ENCODE measurements at places on chromosomes 6 and 20.

DNA sequence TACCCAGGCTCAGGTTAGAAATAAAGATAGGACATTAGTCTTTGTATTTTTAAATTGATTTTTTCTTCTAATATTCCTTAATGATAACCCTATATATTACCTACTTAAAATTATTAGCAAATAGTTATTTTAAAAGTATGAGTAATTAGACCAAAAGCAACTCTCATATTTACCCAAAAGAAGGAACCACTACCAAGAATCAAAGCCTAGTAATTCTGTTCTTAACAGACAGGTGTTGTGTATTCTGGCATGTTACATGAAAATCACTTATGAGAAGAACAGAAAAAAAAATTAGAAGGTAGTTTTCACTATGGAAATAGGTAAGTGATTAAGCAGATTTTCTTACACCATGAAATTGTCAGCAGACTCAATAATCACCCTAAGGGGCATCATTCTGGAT, 105.1 kb downstream of the ATG5 start:
- no peak for DNase-seq

GRCh38 chr20:1209447-1210387, 6.5 kb downstream of the C20orf202 start:
- DNase-seq = no peak

DNA sequence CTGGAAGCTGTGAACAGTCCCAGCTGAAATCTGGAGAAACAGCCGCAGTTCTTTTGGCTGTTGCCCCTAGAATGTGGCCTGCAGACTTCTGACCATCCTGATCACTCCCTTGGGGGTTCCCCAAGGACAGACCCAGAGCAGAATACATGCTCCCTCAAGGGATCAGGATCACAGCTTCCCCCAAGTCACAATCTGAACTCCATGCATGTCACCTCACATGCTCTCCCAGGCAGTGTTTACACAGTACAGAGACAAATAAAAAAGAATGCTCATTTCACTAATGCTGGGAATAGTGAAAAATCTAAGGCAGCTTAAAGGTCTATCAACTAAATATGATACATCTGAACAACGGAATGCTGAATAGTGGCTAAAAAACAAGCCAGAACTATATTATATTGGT, 20.5 kb downstream of the SPAG4 start:
- no peak for DNase-seq

DNA sequence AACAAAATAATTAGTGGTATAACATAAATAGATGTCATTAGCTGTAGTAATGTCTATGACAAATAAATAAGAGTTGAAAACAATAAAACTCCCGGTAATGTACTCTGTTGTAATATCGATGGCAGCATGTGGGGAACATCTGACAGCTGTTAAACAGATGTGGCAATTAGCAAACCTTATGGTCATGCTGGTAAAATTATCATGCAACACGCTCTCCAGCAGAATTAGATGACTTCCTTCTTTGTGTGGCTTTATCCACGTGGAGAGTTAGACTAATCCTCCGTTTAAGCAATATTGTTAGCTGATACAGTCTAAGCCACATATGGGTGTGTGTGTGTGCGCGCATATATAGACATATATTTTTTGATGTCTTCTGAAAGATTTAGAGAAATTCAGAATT, 77.7 kb upstream of the ZFP64 start:
- no peak for DNase-seq

DNA sequence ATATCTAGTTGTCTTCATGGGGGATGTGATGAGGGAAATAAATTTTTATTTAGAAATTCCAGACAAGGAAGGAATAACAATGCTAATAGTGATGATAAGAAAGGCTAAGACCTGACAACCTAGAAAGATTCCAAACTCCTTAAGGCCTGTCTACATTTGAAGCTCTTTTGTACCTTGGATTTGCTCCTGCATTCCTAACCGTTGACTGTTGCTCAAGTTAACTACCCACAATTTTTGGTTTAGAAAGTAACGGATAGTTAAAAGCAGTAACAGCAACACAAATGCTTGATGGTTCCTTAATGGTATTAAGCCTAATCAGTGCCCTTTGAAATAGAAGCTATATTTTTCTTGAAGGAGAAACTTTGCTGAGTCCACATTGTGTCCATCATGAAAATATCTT, 52.9 kb downstream of the TRMT11 start:
- DNase-seq = no peak

DNA sequence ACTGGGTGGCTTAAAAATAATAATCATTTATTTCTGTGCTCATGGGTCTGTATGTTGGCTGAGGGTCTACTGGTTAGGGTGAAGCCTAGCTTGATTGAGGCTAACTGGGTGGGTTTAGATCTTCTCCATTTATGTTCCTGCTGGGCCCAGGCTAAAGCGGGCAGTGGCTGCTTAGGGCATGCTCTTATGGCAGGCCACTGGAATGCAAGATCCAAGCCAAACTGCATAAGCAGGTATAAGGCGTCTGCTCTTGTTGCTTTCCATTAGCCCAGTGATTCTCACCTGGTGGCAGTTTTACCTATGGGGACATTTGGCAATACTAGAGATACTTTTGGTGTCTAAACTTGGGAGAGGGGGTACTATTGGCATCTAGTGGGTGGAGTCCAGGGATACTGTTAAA, 44.5 kb downstream of the QKI start:
- no peak for DNase-seq

DNA sequence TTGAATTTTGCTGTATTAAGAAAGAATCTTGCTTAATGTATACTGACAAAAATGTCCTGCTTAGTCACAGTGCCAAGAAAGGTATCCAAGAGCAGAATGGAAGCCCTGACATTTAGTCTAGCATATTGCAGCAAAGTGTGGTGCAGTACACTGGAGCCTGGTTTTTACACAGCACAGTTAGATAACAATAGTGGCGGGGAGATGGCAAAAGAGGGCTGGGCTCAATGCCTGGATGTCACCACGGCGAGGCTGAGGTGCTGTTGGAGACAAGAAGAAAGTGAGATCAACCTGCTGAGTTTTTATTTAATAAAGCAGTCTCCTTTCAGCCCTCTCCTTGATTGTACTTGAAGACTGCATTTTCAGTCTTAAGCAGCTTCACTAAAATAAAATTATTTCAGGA, 426.0 kb downstream of the LMBRD1 start:
- DNase-seq = peak; percentile 1

DNA sequence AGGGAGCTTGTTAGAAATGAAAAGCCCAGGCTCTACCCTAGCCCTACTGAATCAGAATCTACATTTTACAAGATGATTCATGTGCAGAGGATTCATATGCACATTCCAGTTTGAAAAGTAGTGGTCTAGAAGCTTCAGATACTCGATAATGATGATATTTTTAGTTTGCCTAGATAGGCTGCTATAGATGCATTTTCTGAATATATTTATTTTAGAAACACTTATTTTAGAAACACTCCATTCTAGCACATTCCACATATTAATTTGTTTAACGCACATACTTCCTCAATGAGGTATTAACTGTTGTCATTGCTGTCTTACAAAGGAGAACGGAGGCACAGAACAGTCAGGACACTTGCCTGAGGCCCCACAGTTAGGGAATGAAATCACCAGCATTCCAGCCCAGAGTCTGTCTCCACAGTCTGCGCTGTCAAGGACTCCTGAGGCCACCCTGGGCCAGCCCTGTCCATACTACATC, 64.4 kb downstream of the SNAP25 start:
- DNase-seq = no peak

- no peak for DNase-seq
These were observed 278.6 kb downstream of the TBC1D32 start for GRCh38 chr6:121055572-121056163.

Measured in hypothalamus (tissue), 51 donors.